ENCODE measurements at places on chromosomes 4 and X.

DNA sequence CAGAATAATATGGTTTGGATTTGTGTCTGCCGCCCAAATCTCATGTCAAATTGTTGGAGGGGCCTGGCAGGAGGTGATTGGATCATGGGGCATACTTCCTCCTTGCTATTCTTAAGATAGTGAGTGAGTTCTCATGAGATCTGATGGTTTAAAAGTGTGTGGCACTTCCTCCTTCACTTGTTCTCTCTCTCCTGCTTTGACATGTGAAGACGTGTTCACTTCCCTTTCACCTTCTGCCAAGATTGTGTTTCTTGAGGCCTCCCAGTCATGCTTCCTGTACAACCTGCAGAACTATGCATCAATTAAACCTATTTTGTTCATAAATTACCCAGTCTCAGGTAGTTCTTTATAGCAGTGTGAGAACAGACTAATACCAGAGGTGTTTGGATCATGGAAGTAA, 325.7 kb upstream of the GIMD1 start:
- DNase-seq, result peak; percentile 61

DNA sequence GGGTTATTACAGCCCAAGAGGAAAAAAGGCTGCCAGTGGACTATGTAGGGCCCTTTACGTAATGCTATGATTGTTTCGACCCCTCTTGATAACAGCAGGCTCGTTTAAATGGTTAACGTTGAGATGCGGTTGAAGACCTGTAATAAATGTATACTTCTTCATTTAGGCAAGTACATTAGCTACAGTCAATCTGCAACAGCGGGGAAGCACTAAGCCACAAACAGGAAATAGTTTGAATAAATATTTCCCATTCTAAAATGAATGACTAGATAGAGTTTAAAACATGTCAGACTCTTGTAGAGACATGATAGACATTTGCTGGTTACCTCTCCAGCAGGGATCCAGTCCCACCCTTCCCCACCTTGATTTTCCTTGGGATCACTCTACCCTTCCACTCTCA, 38.1 kb upstream of the STIM2 start:
- DNase-seq, result peak; percentile 62

DNA sequence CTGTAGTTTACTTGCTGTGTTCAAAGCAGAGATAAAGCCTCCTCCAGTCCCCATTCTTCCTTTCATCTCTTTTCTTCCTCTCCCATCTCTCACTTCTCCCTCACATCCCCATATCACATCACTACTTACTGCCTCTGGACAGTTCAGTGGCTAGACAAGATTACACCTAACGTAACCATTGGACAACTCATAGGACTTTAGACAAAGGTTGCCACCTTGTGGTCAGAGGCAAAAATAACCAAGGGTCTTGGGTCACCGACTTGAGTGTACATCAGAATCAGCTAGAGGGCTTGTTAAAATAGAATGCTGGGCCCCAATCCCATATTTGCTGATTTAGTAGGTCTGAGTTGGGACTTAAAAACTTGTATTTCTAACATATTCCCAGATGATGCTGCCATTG, 109.3 kb upstream of the DGKK start:
- DNase-seq, result peak; percentile 52

DNA sequence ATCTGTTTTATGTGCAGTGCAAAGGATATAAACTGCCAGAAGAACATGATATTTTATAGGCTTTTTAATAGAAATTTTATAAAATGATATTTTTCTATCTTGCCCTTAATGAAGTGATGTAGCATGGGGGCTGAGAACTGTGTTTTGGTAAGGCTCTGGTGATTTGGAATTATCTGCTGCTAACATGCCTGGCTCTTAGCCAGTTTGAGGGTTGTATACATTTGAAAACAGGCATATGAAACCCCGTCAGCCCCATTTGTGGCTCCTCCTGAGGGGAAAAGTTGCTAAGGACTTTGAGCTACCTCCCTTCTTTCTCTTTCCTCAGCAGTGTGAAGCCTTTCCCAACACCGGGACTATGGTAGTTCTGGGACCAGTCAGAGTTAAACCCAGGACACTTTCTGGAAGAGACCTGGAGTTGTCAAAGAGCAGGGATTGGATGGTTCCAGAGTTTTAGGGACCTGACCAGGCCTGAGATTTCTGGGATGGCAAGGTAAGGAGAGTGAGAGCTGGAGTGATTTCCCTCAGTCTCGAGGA, 4.7 kb downstream of the SFRP2 start:
- no peak for DNase-seq

DNA sequence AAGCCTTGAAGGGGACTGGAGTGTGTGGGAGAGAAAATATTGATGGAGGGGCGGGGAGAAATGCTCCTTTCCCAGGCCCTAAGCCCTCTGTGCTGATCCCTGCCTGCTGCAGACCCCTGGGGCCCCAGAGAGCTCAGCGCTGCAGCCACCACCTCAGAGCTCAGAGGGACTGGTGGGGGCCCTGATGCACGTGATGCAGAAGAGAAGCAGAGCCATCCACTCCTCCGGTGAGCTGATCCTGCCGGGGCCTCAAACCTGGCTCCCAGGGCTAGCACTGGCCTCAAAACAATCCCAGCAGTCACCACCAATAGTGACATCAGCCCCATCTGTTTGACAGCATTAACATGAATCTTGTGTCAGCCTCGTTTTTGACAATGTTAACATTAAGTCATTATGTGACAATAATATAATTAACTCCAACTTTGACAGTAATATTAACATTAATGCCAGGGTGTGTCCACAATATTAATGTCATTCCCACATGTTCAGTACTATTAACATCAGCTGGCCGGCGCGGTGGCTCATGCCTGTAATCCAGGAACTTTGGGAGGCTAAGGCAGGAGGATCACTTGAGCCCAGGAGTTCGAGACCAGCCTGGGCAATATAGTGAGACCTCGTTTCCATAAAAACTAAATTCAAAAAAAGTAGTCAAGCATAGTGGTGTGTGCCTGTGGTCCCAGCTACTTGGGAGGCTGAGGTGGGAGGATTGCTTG, 5.8 kb downstream of the WAS start:
- no peak for DNase-seq

- no peak for DNase-seq
Observed at GRCh38 chr4:183637461-183637860, 21.5 kb downstream of the RWDD4 start.

- no peak for DNase-seq
Observed at GRCh38 chr4:88900432-88900831, 156.6 kb downstream of the FAM13A start.

DNA sequence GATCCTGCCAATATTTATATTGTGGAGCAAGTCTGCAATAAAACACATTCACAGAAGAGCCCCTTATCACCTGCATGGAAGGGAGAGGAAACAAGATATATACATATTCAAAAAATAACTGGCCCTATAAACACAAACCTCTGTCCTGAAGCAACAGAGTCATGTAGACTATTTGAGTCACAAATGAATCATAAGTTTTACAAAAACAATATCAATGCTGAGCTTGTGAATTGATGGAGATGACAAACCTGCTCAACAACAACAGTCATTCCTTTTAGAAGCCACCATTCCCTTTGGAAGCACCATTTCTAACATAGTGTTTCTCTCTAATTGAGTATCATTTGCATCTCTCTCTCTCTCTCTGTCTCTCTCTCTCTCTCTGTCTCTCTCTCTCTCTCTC, 313.9 kb downstream of the MID1IP1 start:
- DNase-seq, result no peak

DNA sequence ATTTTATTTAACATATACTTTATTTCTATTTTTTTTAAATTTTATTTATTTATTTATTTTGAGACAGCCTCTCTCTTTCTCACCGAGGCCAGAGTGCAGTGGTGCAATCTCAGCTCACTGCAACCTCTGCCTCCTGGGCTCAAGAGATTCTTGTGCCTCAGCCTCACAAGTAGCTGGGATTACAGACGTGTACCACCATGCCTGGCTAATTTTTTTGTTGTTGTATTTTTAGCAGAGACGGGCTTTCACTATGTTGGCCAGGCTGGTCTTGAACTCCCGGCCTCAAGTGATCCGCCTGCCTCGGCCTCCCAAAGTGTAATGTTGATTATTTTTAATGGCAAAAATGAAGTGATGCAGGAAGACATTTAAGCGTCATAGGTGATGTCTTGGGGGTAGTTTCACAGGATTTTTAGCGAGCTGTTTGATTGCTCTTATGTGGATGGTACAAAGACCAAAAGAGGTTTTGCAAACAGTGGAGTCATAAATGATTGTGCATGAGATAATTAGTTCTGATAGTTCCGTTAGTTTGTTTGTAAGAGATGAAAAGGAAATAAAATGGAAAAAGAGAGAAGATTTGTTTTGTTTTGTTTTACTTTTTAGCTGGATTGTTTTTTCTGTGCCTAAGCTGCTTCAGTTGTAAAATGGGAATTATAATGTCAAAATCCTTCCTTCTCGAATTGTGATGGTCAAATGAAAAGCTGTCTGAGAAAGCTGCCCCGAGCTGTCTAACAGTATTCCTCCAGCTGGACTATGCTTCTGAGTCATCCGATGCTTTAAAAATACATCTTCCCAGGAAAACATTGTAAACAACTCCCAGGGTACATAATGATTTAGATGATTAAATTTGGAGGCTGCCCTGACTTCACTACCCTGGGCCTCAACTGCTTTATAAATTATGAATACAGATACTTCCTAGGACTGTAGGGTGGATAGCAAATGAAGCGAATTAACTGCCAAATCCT, 14.7 kb downstream of the RHOH start:
- no peak for DNase-seq

- DNase-seq, result no peak
Observed at GRCh38 chr4:4874254-4874653, 14.8 kb downstream of the MSX1 start.

- no peak for DNase-seq
Observed at GRCh38 chr4:83219344-83220331, 65.0 kb downstream of the COQ2 start.

DNA sequence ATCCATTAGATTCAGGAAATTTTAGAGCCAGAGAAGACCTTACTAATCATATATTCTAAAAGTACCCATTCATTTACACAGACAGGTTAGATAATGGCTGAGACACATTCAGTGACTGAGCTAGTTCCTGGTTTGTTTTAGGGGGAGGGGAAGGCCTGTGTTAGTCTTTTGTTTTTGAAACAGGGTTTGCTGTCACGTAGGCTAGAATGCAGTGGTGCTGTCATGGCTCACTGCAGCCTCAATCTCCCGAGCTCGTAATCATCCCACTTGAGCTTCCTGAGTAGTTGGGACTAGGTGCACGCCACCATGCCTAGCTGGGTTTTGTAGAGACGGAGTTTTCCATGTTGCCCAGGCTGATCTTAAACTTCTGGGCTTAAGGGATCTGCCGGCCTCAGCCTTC, 10.1 kb downstream of the RBPJ start:
- no peak for DNase-seq

DNA sequence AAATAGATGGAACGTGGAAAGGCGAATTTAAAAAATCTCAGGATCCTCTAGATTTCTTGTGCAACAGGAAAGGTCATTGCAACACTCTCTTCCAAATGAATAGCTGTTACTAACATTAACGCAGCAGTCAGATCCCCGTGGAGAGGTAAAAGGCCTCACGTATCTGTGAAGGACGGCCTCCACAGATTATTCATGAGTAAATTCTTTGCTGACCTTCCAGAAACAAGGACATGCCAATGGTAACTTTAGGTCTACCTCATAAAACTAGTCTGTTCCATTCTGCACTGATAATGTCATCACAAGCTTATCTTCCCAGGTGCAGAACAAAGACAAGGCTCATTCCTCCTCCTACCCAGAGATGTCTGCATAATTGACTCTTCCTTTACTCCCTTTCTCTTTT, 16.1 kb upstream of the REPS2 start:
- DNase-seq, result peak; percentile 30

GRCh38 chrX:37754516-37754915, 25.3 kb upstream of the CYBB start:
- peak; percentile 62 for DNase-seq

- DNase-seq, result no peak
Observed at GRCh38 chrX:85870585-85870984, 176.8 kb downstream of the CHM start.

GRCh38 chr4:17657090-17657489, 42.6 kb downstream of the MED28 start:
- no peak for DNase-seq

DNA sequence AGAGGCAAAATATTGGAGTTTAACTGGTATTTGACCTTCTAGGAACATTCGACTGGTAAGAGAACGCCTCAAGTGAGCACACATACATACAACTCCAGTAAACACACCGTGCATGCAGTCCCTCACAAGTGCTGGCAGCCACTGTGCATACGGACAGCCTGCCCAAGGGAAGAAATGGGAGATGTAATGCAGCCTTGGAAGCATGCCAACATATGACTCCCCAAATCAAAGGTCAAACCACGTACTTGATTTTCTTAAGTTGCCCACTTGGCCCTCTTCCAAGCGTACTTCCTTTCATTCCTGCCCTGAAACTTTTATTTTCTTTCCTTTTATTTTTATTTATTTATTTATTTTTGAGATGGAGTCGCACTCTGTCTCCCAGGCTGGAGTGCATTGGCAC, 206.6 kb downstream of the SPRY1 start:
- peak; percentile 7 for DNase-seq

- no peak for DNase-seq
Observed at GRCh38 chr4:1975391-1975801, 33.4 kb downstream of the NELFA start.

GRCh38 chr4:53583513-53583912, 7.8 kb downstream of the LNX1 start:
- no peak for DNase-seq

- no peak for DNase-seq
Observed at GRCh38 chr4:13289391-13289790, 194.7 kb downstream of the RAB28 start.

GRCh38 chr4:100977746-100978397, 369.5 kb downstream of the PPP3CA start:
- DNase-seq, result no peak

DNA sequence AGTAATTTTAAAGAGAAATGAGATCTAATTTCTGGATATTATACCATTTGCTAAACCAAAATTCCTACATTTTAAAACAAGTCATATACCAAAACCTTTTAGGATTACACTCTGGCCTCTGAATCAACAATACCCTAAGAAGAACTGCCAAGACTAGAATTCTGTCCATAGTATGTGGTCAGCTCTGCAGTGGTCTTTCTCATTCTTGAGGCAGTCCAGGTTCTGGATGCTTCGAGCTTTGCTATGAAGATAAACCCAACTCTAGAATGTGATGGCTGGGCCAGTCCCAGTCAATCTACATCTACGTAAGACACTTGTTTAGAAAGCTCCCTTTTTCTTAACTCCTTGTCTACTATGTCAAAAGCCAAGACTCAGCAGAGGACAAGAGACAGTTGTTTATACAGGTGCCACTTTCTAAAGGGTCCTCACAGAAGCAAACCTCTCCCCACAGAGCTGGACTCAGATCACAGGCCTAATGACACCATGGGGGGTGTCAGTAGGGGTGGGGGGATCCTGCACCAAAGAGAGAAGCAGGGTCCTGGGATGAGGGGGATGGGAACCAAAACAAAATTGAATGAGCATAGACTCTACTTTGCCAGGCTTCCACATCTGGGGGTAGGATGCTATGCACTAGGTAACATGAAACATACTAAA, 63.2 kb downstream of the SH3RF1 start:
- DNase-seq, result no peak

- DNase-seq, result no peak
Observed at GRCh38 chr4:99504804-99505502, 5.9 kb upstream of the C4orf17 start.

Data from CD14-positive monocyte (primary cell).